ENCODE measurements at places on chromosomes 11 and 22.

DNA sequence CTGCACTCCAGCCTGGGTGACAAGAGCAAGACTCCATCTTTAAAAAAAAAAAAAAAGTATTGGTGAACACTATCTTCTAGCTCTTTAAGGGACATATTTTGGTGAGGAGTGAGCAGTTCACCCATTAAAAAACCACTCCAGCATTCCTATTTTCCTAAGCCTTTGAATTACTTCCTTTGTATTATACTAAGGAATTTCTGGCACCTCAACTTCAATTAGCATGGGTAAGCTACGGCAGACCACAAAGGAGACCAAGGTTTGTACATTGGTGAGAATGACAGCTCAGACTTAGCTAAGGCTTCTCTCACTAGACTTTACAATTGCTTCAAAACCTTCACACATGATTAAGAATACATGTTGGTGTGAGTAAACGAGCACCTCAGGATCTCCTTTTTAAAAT, 57.0 kb upstream of the BIRC3 start:
- DNase-seq = no peak

DNA sequence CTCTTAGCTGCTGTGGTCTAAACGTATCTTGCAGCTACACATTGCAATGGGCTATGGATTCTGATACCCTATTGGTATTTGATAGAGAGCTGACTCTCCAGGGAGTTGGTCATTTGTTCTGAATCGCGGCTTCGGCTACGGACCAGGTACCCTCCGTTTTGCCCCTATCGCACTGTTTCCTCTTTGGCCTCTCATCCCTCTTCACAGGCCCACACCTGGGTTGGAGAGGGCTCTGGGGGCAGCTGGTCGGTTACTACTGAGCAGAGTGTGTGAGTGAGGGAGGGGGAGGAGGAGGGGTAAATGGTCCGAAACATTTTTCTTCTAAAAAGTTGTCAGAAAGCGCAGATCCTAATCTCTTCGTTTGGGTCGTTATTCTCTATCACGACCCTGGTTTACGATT, 48.8 kb upstream of the HSD17B12 start:
- no peak for DNase-seq

DNA sequence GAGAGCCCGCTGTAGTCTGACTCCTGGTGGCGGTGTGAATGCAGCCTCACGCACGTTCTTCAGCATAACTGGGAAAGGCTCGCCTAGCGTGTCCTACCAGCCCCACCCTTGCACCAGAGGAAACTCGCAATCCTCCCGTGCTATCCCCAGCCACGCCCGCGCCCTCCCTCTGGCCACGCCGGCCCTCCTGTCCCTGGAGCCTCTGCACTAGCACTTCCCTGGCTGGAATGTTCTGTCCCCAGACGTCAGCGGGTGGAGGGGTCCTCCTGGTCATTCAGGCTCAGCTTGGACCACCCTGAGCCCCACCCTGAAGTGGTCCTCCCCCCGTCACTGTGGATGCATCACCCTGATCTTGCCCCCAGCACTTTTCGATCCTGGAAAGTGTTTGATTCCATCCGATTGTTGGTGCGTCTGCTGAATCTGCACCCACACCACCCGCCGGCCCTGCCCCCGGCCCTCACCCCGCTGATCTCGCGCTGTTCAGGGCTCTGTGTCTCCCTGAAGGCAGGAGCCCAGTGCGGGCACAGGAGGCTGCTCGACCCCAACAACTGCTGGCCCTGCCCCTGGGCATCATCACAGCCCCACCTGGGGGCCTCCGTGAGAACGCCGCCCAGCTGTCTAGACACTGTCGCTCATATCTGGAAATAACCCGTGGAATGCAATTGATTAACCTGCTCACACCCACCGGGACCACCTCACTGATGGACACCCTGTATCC, 437.0 kb downstream of the TBC1D22A start:
- no peak for DNase-seq

- DNase-seq = no peak
These were observed 80.4 kb downstream of the BARX2 start for GRCh38 chr11:129455756-129456655.

DNA sequence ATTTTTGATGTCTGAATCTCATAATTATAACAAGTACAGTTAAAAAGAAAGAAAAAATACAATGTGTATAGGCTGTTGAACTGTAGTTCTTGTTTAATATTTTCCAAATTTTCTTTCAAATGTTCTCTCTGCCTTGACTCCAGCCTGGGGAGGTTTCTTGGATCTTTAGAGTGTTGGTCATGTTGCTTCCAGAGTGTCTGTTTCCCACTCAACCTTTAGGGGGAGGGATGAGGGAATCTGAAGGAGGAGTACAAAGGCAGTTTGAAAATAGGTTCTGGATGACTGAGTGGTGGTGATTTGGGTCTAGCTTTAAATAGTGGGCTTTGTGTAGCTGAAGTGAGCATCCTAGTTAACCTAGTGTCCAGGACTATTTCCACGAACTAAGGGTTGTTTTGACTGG, 2.0 kb downstream of the CTNND1 start:
- DNase-seq = peak; percentile 31

DNA sequence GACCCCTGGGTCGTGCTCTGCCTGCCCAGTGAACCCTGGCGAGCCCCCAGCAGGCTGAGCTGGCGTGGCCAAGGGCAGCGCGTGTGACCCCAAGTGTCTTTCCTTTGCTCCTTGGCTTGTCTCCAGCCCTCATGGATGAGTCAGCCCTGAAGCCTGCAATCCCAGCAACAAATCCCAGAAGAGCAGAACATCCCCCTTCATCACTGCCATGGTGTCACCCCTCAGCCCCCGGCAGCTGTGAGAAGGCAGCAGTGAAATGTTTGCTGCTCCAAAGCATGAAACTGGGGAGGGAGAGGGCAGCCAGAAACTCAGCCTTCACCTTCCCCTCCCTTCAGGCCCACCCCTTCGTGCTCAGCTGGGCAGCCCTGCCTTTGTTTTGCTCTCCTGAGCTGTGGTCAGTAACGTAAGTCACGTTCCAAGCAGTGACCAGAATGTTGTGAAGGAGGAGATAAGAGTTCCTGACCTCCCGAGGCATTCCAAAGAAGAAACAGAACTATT, 29.8 kb downstream of the ADAMTS15 start:
- peak; percentile 92 for DNase-seq

- no peak for DNase-seq
These were observed 43.8 kb downstream of the FBXO7 start for GRCh38 chr22:32518381-32518780.

- DNase-seq = no peak
These were observed 98.6 kb upstream of the AKIP1 start for GRCh38 chr11:8812438-8812837.

- no peak for DNase-seq
These were observed 701 bp downstream of the DIXDC1 start for GRCh38 chr11:111937844-111938243.

GRCh38 chr11:76075716-76076115, 130.6 kb downstream of the WNT11 start:
- no peak for DNase-seq

GRCh38 chr22:25908755-25909154, 166.8 kb downstream of the MYO18B start:
- DNase-seq = no peak

GRCh38 chr11:67045314-67045713, 11.3 kb upstream of the RHOD start:
- DNase-seq = peak; percentile 82

DNA sequence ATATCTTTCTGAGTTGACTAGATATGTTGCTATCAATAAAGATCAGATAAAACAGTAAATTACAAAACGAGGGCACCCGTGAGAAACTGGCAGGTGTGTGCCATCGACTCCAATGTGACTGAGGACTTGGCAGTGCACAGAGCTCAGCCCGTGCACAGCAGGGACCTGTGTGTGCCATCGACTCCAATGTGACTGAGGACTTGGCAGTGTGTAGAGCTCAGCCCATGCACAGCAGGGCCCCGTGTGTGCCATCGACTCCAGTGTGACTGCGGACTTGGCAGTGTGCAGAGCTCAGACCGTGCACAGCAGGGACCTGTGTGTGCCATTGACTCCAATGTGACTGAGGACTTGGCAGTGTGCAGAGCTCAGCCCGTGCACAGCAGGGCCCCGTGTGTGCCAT, 347.2 kb upstream of the B3GAT1 start:
- DNase-seq = no peak

DNA sequence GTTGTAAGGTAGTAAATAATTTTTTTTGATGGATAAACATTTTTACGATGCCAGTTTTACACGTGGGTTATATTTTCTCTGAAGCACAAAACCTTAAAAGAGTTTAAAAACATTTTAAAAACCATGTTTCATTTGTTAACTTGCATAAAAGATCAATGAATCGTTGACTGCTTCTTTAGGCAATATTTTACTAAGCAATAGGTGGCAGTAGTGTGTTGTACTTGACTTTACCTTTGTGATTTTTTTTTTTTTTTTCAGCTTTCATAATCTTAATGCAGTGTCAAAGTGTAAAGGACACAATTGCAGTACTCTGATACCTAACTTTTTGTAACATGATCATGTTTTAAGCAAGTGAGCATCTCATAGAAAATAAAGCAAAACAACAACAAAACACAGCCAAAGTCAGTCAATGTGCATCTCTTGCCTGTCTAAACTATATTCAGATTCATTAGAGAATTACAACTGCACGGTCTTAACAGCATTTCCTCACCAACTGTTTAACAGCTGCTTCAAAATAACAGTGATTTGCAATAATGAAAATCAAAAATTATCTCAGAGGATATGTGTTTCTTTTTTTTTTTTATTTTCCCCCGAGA, 27.7 kb downstream of the DNAJC24 start:
- peak; percentile 7 for DNase-seq

GRCh38 chr11:132865623-132866022, 666.7 kb downstream of the OPCML start:
- DNase-seq = no peak

DNA sequence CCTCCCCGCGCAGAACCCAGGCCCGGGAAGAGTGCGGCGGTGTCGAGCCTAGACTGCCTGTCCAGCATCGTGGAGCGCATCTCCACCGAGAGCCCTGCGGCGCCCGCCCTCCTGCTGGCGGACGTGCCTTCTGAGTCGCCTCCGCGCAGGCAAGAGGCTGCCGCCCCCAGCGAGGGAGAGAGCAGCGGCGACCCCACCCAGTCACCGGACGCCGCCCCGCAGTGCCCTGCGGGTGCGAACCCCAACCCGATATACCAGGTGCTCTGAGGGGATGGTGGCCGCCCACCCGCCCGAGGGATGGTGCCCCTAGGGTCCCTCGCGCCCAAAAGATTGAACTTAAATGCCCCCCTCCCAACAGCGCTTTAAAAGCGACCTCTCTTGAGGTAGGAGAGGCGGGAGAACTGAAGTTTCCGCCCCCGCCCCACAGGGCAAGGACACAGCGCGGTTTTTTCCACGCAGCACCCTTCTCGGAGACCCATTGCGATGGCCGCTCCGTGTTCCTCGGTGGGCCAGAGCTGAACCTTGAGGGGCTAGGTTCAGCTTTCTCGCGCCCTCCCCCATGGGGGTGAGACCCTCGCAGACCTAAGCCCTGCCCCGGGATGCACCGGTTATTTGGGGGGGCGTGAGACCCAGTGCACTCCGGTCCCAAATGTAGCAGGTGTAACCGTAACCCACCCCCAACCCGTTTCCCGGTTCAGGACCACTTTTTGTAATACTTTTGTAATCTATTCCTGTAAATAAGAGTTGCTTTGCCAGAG, 2.0 kb downstream of the MYOD1 start:
- DNase-seq = no peak

GRCh38 chr11:134742224-134742612, 330.2 kb upstream of the B3GAT1 start:
- DNase-seq = no peak

GRCh38 chr22:26577081-26577480, 12.9 kb downstream of the TPST2 start:
- DNase-seq = no peak

DNA sequence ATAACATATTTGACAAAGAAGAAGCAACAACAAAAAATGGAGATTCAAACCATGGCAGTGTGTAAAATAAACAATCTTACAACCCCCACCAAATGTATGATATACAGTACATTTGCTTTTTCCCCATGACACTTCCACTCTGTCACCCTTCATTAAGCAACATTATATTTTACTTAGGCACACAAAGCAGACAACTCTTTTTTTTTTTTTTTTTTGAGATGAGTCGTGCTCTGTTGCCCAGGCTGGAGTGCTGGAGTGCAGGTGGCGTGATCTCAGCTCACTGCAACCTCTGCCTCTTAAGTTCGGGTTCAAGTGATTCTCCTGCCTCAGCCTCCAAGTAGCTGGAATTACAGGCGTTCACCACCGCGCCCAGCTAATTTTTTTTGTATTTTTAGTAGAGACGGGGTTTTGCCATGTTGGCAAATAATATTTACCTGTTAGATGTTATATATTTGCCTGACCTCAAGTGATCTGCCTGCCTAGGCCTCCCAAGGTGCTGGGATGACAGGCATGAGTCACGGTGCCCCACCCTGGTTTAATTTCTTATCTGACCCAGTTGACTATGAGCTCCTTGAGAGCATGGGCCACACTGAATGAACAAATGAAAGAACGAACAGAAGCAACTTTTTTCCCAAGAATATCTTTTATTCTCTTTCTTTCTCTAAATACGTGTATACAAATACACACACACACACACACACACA, 5.5 kb upstream of the PCF11 start:
- DNase-seq = no peak

Measured in RCC 7860 (cell line).